ENCODE measurements at places on chromosomes 3 and 15.

DNA sequence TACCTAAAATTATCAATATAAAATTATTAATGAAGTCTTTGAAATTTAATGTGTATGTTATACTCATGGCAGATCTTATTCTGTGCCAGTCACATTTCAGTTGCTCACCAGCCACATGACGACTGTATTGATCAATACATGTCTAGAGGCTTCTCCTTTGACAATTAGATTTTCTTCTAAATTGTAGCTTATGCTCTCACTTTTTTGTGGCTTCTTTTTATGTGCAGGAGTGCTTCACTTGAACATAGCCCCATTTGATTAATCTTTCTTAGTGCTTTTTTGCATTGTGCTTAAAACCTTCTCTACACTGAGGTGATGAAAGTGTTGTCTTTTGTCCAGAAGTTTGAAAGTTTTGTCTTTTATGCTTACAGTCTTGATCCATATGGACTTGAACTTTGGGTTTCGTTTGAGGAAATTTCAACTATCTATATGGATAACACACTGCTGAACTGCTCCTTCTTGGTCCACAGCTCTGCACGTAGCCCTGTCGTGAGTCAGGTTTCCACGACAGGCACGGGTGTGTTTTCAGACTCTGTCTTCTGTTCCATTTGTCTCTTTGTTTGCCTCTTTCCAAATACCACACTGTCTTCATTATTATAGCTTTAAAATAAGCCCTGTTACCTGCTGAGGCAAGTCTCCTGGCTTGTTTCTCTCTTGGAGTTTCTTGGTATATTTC lies 393.9 kb upstream of the CFAP20DC start:
- DNase-seq: no peak

DNA sequence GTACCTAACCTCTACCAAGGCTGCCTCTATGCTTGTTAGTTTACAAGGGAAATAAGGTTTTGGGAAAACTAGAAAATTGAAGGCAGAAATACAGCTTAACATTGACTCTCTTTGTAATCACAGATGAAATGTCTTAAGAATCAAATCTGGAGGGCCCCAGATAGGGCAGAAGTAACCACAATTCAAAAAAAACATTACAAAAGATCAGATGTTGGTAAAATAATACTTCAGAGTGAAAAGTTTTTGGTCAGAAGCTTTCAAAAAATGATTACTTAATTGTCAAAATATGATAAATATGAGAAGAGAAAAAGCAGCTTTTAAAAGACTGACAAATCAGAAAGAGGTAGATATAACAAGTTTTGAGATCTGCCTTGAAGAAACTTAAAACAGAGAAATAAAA lies 425.1 kb upstream of the NECTIN3 start:
- DNase-seq: no peak

DNA sequence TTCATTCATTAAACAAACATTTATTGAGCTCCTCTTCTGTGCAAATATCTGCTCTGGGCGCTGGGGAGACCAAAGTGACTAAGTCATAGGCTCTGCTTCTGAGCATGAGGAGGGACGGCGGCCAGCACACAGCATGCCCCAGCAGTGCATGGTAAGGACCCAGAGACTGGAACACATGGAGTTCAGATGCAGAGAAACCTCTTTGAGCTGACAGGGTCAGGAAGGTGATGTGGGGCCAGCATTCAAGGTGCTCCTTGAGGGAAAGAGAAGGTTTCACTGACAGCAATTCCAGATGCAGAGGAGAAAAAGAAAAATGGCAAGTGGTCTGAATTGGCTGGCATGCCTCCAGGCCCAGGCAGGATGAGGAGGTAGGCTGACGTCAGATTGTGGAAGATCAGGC lies 234.5 kb downstream of the UACA start:
- DNase-seq: no peak

- DNase-seq: no peak
Measured at GRCh38 chr3:153970047-153970446, 151.1 kb upstream of the ARHGEF26 start.

- no peak for DNase-seq
Measured at GRCh38 chr3:64074895-64075679, 51.8 kb upstream of the PSMD6 start.

DNA sequence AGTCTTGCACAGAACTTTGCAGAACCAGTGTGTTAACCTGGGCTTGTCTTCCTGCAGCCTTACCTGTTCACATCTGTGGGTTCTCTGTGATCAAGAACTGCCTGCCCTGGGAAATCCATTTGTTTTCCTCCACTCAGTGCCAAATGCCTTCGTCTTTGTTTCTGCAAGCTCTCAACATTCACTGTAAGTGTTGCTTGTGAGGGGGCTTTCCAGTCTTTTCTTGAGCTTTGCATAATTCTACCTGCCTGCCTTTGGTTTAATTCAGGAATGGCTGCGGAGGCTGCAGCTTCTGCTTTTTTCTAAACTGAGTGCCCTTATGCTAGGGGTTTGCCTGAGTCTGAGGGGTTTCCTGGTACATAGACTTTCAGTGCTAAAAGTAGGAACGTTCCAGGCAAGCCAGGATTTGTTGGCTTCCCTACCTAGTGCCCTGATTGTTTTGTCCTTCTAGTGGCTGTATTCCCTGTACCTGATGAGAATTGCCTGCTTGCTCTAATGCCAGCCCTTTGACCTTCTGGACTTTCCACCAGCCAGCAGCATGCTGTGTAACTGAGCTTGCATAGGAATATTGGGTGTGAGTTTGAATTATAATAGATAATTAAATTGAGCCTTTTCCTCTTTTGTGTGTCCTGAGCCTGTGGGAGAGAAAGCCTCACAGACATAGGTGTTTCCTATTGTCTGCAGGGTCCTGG lies 96.6 kb upstream of the CLSTN2 start:
- DNase-seq: no peak

DNA sequence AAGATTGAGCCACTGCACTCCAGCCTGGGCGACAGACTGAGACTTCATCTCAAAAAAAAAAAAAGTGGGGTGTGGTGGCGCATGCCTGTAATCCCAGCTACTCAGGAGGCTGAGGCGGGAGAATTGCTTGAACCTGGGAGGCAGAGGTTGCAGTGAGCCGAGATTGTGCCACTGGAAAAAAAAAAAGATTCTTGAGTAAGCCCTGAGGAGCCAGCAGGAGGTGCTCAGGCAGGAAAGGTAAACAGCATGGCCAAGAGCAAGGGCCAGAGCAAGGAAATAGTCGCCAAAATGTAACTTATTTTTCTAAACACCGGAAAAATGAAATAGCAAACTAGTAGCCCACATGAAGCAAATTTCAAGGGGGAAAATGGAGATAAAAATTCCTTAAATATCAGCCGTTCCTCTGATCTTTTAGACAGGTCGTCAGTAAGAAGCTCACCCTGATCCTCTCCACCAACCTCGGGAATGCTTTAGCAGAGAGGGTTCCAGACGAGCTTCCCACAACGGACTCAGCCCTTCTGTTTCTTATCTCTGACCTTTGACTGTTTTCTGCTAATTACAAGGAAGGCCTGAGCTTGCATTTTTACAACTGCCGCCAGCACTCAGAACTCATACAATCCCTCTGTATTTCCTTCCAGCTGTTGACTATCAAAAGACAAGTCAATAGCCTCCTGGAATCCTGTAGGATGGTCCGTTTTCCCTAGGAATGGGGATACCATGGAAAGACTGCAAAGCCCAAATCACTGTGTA lies 45.0 kb upstream of the AKAP13 start:
- DNase-seq: no peak

GRCh38 chr15:73954188-73955145 lies 28.2 kb downstream of the LOXL1 start:
- DNase-seq: no peak

- DNase-seq: no peak
Measured at GRCh38 chr3:42732196-42732828, 29.7 kb upstream of the HHATL start.

- no peak for DNase-seq
Measured at GRCh38 chr3:138025553-138025952, 15.6 kb downstream of the CLDN18 start.

GRCh38 chr3:179247289-179248015 lies 3.5 kb downstream of the KCNMB3 start:
- DNase-seq: no peak

GRCh38 chr15:57149196-57149595 lies 227.1 kb upstream of the CGNL1 start:
- no peak for DNase-seq

DNA sequence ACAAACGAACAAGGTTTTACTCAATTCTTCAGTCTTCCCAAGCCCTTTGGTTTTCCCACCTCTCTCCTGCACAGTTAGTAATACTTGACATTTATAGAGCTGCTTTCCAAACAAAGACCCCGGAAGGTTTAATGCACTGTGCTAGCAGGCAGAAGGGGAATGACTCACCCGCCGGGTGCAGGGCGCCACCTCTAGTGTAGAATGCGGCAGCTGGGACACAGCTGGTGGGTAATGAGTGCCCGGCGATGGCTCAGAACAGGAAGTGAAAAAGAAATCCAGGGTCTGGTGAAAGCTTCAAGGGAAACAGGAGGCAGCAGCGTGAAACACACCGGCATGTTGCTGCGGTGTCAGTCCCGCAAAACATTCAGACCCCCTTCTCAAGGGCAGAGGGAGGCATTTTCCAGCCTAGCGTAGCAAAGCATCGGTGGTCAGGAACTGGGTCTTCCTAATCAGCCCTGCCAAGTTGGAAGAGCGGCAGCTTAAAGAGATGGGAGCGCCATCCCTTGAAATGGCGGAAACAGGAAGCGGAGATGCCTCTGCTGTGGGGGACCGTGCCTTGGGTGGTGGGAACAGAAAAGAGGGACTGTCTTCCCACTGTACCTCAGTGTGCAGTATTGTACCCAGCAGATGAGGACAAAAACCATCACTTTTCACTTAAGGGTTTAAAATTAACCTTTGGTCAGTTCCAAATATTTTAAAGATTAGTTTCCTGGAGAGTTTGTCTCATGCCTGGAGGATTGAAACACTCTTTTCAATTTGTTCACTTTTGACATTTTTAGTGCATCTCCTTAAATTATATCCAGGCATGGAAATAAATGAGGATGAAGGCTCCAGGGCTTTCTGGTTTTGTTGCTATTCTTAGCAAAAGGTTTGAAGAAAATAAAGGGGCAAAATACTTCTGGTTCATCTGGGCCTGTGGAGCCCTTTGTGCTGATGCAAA lies 160.7 kb upstream of the MCTP2 start:
- no peak for DNase-seq

GRCh38 chr15:96860741-96861140 lies 530.2 kb downstream of the NR2F2 start:
- no peak for DNase-seq

DNA sequence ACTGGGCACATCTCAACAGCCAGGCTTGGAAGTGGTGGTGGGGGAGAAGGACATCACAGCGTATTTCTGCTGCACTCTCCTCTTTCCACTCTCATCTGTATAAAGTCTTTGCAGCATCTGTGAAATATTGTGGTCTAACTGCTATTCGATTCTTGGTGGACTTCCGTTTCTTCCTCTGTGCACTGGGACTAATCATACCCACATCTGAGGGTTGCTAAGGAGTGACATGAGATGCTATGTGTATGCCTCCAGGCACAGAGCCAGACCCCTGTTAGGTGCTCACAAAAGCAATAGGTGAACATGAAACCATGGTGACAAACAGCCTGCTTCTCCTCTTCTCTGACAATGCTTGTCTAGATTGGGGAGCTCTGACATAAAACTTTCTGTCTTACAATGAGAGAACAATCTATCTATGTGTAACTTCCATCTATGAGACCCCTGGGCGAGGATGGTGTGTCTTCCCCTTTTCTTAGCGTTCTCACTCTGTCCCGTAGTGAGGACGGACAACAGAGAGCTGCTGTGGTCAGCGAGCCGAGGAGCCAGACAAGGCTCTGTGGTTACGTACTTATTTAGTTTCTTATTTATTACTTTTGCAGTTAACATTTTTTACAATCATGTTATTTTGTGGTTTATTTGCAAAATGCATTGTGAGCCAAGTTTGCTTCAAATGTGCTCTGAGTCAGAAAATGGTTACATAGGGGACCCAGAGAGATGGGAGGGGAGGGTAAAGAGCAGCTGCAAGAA lies 196.7 kb upstream of the TPRG1 start:
- no peak for DNase-seq

- peak; percentile 45 for DNase-seq
Measured at GRCh38 chr3:179653096-179653797, 407 bp downstream of the USP13 start.

- no peak for DNase-seq
Measured at GRCh38 chr3:155089495-155089894, 9.4 kb downstream of the MME start.

DNA sequence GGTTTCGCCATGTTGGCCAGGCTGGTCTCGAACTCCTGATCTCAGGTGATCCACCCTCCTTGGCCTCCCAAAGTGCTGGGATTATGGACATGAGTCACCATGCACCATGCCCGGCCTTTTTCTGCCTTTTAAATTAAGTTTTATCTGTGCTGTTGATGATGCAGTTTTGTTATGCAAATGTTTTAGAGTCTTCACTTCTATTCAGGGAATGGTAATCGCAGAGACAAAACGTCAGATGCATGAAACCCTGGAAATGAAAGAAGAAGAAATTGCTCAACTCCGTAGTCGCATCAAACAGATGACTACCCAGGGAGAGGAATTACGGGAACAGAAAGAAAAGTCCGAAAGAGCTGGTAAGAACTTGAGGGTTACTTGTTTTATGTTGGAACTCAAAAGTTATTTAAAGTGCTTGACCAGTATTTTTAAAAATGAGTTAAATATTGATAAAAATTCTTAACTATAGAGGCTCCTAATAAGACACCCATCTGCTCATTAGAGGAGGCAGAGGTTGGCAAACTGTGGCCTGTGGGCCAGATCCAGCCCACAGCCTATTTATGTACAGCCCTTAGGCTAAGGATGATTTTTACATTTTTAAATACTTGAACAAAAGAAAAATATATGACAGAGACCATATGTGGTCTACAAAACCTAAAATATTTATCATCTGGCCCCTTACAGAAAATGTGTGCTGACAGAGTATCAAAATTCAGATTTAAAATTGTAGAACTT lies 127.8 kb upstream of the LRRFIP2 start:
- no peak for DNase-seq

DNA sequence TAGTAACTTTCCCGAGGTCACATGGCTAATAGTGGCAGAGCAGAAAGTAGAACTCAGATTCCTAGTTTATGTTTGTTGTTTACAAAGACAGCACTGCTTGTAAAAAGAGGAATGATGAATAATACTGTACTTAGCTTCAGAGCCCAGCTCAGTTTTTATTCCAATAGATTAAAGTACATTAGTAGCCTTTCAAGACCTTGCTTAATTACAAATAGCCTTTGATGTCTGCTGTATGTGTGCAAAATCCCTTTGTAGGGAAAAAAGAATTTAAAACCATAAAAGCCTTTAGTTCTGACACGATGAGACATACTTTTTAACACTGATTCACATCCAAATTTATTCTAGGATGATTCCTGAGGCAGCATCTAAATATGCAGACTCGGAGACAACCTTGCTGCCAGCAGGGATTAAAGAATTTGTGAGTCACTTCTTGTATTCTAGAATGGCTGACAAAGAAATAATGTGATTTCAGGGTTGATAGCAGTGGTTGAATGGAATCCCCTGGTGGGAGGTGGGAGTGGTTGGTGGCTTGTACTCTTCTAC lies 324.2 kb upstream of the TGFBR2 start:
- DNase-seq: no peak

GRCh38 chr3:112489674-112490479 lies 9.4 kb downstream of the BTLA start:
- DNase-seq: no peak

DNA sequence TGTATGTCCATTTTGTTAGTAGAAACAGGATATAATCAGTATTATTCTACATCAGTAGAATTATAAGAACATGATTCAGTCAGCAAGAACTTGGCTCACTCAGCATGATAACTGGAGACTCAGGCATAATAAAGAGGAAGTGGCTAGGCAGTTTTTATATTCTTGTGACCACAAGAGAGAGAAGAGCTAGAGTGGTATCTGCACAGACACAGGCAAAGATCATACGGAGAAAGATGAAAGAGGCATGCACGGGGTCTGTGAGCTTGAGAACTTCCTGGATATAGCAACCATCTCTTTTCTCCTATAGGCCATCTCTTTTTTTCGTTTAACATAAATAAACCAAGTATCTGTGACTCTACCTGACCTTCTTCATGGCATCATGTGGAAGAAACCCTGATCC lies 46.8 kb downstream of the MYO5A start:
- DNase-seq: peak; percentile 10

Measured in activated naive CD4-positive, alpha-beta T cell (primary cell).